ENCODE measurements at places on chromosomes 2 and 18. TPM values are rescaled to one million over a fixed set of nuclear protein-coding genes. Genes with fewer than 3 reads are reported as not detected.

DNA sequence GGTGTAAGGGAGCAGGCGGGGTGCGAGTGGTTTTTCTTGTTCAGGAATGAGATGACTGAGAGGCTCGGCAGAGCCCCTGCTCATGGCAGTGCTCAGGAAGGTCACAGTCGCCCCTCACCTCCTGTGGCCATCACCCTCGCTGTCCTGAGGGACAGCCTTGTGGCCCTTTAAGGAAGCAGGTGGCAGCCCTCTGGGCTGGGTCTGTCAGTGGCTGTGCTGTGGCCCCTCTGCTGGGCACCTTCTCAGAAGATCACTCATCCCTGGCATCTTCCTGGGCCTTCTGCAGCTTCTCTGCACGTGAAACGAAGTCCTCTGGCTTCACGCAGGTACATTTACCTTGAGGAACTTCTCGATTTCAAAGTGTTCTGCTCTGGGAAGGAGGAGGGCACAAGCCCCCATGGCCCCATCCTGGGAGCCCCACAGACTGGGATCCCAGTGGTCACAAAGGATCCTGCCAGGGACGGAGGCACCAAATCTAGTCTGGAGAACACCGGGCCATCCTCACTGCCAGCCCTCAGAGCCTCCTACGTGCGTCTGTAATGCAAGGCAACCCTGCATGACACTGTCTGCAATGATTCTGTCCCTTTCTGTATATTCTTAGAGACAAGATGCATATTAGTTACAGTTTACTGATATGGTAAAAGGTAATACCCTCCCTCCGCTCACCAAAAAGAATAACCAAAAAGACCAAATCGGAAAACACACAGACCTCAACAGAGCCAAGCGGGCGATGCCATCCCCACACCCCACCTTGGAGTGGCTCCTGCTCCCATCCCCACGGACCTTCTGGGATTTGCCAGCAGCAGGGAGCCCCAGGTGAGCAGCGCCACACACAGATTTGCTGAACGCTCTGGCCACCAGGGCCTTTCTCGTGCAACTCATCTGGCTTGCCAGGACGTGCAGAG is 25.9 kb upstream of the FAHD2A start:
- no peaks in the 10 kb centered on the region for H3K4me1 ChIP-seq
- H3K36me3 ChIP-seq: no peaks in the 10 kb centered on the region
- peaks cover 20% of the 10 kb centered on the region for H3K27me3 ChIP-seq
- no peak for DNase-seq

The ACSL3 gene
- 15.7 TPM for polyA plus RNA-seq

The TCF7L1 gene
- polyA plus RNA-seq: 3.7 TPM

The ATOH8 gene
- polyA plus RNA-seq: 6.4 TPM

The SKOR2 gene
- polyA plus RNA-seq: not detected
